ENCODE measurements at places on chromosomes 7 and 10. TPM values are rescaled to one million over a fixed set of nuclear protein-coding genes. Genes with fewer than 3 reads are reported as not detected.

- peak; percentile 83 for DNase-seq
Measured at GRCh38 chr7:2527505-2528467, 8.2 kb downstream of the LFNG start.

GRCh38 chr10:59970396-59971368 is 64.3 kb upstream of the CCDC6 start:
- no peak for DNase-seq

Gene RARRES2
- total RNA-seq: 10.6 TPM

- no peak for DNase-seq
Measured at GRCh38 chr10:60917331-60918280, 26.4 kb downstream of the RHOBTB1 start.

- peak; percentile 70 for DNase-seq
Measured at GRCh38 chr7:94908323-94909178, 1.2 kb downstream of the PPP1R9A start.

Gene CRHR2
- total RNA-seq: not detected

DNA sequence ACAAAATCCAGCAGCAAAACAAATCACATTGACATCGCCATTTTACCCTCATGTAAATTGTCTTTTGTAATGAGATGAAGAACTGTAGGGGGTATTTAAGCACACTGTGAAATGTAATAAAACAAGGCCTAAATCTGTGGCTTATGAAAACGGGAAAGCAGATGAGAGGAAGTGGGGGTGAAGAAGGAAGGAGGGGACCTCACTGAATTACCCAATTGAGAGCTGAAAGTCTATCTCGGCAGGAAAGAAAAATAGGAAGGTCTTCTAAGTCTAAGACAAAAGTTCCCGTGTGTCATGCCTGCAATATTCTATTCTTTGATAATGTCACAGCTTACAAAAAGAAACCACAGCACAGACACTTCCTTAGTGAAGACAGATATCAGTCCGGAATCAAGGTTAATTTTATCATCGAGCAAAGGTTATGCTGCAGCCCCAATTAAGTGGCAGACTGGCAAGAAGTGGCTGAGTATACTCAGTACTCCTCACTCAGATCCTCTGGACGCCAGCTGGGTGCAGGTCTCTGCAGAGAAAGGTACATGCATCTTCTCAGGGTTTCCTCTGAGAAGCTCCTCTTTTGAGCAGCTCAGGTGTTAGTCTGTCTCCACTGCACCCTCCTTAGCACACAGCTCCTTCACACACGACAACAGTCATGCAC is 239.7 kb downstream of the FANK1 start:
- no peak for DNase-seq

GRCh38 chr7:47228386-47229014 is 353.4 kb downstream of the TNS3 start:
- DNase-seq: peak; percentile 74

Gene AGR2
- total RNA-seq: 3.5 TPM

- DNase-seq: no peak
Measured at GRCh38 chr10:4545062-4545461, 280.9 kb upstream of the AKR1E2 start.

DNA sequence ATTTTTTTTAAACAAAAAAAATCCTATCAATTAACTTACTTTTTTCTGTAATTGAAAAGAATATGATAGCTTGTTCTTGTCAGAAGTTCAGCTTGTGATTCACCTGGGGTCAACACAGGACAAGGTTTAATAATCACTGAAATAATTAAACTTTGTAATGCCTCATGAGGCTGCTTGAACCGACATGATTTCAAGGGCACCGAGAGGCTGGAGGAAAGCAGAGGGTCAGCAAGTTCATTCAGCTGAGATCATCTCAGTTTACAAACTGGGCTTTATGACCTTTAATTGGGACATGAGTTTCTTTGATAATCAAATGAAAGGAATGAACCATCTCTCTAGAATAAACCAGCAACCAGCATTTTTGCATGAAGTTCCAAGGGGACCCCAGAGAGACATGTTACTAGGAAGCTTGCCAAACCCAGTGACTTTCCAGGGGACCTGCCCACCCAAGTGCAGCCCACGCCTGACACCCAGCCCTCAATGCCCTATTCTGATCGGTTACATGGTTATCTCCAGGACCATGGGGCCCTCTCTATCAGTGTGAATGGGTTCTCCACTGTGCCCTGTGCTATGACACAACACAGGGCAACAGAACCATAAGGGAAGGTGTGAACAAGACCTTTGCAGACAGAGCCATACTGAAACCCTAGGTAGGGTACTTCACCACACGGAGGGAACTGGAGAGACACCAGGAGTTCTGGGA is 7.8 kb upstream of the CYP3A4 start:
- DNase-seq: peak; percentile 64

Measured in Caki2 (cell line).